ENCODE measurements at places on chromosomes 3 and 15.

- DNase-seq, result no peak
Measured at GRCh38 chr3:87088430-87088992, 97.6 kb upstream of the VGLL3 start.

- no peak for DNase-seq
Measured at GRCh38 chr3:100063929-100064461, 50.3 kb downstream of the FILIP1L start.

GRCh38 chr3:48125013-48125705, 63.1 kb downstream of the CDC25A start:
- DNase-seq, result no peak

GRCh38 chr15:79659691-79660090, 227.6 kb downstream of the MINAR1 start:
- no peak for DNase-seq

DNA sequence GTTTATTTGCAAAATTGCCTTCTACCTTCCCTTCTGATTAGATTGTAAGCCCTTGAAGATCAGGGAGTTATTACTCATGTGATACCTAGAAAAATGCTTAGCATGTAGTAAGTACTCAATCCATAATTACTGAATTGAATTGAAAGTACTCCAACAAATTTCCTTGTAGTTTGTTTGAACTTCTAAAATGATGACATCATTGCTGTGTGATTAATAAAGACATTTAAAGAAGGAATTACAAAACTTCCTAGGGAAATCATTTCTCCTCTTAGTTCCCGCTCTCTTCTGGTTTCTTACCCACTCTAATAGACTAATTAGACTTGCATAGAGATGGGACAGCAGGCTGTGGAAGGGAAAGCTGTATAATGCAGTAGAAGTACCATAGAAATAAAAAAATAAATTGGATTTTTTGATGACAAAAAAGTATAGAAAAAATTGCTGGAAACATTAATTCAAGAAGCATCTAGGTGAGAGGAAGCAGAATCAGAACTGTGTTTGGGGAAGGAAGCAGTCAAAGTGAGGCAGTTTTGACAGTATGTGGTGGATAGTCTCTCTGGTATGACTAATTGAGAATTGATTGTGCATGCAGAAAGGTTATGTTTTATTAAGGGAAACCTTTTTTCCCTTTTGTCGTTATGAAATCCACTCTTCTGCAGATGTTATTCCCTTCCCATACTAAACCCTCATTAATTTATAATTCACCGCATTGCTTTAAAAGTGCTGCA, 93.0 kb downstream of the ALCAM start:
- DNase-seq, result no peak

- DNase-seq, result no peak
Measured at GRCh38 chr3:190384309-190384756, 3.6 kb upstream of the CLDN16 start.

DNA sequence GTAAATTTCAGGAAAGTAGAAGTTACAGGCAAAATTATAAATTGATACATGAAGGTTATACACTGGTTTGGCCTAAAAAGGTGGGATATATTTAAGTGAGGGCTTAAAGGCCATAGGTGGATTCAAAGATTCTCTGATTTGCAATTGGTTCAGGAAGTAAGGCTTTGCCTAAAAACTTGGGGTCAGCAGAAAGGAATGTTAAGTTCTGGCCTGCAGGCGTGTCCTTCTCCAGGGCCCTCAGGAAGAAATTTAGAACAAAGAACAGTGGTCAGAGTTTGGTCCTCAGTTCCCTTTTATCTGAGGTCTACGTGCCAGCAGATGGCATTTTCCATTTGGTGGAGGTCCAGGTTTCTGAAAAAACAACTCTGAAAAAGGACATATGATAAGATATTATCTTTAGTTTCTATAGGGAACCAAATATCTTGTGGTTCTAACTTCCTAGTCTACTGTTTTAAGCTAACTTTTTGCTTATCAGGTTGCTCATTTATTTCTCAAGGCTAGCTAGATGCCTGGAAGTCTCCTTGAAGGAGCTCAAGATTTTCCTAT, 40.5 kb downstream of the SCN11A start:
- no peak for DNase-seq

DNA sequence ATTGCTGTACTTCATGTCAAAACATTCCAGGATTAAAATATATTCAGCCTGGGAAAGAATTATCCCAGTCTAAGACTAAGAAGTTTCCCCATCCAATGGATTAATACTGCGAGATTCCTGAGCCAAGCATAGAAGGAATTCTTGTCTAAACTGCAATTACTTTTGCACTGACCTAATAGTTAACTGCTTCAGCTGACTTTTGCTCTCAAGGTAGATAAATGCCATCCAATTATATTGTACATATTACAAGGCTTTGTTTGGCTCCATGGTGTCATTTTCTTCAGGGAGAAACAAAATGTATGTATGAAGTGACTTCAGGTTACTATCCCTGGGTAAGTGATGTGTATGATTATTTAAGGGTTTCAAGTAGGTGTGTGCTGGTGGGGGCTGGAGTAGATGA, 6.1 kb upstream of the IFT57 start:
- no peak for DNase-seq

Measured in fibroblast of skin of left quadriceps (primary cell).